ENCODE measurements at places on chromosomes 12 and 14.
A peak's percentile ranks its signal among the peaks of the same experiment; 100 is the strongest.

GRCh38 chr14:33776871-33777270 is 174.0 kb downstream of the EGLN3 start:
- DNase-seq = no peak

DNA sequence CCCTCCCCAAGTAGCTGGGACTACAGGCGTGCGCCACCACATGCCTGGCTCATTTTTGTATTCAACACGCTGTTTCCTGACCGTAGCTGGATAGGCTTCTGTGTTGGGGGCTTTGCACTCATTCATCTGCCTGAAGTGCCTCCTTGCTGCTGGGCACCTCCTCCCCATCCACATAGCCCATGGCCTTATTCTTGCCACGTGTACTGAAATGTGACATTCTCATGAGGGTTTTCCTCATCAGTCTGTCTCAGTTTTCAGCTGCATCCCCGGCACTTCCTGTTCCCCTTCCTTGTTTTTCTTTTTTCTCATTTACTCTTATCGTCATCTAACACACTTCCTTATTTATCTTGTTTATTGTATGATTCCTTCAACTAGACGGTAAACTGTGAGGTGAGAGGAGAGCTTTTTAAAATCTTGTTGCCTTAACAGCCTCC is 36.6 kb downstream of the RCOR1 start:
- no peak for DNase-seq

GRCh38 chr14:102591372-102591943 is 991 bp upstream of the RCOR1 start:
- DNase-seq = peak; percentile 10

GRCh38 chr12:3134126-3134525 is 56.9 kb downstream of the TSPAN9 start:
- no peak for DNase-seq

Measured in stimulated activated CD8-positive, alpha-beta memory T cell treated with anti-CD3 and anti-CD28 coated beads, Interleukin-4, amount 100 ng/mL, for 4 hours (primary cell).